Pons (tissue), 1 donor: ENCODE measurements at places on chromosomes 13 and 19.

DNA sequence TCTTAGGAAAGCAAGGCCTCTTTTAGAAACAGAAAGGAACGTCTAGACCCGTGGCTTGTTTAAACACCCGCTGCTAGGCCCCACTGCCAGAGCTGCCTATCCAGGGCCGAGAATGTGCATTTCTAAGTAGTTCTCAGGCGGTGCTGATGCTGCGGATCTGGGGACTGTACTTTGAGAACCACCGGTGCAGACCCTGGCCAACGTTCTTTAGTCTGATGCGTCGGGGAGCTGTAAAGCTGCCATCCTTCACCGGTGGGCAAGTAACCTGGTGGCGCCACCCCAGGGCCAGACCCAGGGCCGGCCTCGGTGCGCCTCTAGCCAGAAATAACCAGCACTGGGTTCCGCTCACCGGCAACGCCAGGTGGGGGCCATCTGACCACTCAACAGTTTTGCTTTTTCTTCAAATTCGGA is 47.1 kb downstream of the TGDS start:
- no peak for DNase-seq

GRCh38 chr19:54430306-54431254 is 15.3 kb downstream of the TTYH1 start:
- no peak for DNase-seq

GRCh38 chr13:43939086-43939485 is 59.4 kb downstream of the LACC1 start:
- DNase-seq = no peak

DNA sequence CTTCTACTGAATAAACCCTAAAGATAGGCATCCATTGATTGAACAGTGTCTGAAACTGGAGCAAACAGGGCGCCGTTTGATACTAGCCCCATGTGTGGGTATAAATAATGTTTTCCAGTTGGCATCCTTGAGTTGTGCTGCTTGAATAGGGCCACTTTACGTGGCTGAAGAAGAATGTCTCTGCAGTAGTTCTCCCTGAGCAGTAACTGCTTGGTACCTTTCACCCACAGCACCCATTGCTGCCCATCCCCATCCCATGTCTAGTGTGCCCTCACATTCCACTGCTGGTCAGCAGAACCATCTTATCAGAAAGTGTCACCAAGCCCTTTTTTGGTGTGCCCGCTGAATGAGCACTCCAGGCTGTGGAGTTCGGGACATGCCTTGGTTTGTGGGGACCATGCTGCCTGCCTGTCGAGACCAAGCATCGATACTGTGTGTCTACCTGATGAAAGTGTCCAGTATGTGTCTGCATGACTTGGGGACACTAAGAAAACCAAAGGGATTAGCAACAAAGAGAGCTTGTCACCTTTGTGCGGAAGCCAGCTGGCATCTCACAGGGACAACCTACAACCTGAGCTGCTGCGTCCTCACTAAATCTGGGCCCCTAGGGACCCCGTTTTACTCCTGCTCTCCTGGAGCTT is 162.0 kb downstream of the TM9SF2 start:
- no peak for DNase-seq

- DNase-seq = peak; percentile 24
These were observed 33.8 kb downstream of the COL4A2 start for GRCh38 chr13:110340812-110341444.

- DNase-seq = no peak
These were observed 25.9 kb downstream of the ZNF791 start for GRCh38 chr19:12636631-12637030.

- DNase-seq = no peak
These were observed 81.7 kb upstream of the ABCC4 start for GRCh38 chr13:95382916-95383315.

DNA sequence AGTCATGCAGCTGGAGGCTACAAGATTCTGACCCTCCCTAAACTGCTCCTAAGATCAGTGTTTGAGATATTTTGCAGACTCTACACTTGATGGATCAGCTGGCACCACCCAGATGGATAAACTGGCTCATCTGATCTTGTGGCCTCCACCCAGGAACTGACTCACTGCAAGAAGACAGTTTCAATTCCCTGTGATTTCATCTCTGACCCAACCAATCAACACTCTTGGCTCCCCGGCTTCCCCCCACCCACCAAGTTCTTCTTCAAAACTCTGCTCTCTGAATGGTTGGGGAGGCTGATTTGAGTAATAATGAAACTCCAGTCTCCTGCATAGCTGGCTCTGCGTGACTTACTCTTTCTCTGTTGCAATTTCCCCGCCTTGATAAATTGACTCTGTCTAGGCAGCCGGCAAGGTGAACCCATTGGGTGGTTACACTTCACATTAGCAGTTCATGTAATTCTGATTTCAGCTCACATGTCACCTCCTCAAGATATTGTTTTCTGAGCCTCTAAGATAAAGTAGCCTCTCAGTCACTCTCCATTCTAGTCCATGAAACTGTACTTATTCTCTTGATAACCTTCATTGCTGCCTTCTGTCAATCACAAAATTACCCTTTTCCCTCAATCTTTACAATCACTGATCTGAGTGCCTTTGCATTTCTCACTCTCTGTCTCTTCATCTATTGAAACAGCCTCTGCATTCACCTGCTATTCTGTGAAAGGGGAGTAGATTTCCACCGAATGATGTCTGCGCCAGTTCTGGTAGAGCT is 9.9 kb upstream of the FPR3 start:
- DNase-seq = peak; percentile 75

DNA sequence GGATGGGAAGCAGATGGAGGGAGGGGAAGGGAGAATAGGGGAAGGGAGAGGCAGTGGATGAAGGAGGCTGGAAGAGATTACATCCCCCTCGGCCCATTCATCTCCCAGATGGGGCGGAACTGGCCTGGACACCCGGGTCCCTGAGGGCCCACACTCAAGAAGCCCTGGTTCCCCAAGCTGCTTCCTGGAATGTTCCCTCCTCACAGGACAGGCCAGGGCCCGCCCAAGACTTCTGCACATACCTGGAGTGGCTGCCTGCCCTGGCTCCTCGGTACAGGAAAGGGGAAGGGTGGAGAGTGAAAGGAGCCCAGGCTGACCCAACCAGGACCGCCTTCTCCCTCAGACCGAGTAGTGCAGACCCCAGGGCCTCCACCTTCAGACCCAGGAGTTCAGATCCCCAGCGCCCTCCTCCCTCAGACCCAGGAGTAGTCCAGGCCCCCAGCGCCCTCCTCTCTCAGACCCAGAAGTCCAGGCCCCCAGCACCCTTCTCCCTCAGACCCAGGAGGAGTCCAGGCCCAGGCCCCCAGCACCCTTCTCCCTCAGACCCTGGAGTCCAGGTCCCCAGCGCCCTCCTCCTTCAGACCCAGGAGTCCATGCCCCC is 489 bp downstream of the NTF4 start:
- DNase-seq = no peak

DNA sequence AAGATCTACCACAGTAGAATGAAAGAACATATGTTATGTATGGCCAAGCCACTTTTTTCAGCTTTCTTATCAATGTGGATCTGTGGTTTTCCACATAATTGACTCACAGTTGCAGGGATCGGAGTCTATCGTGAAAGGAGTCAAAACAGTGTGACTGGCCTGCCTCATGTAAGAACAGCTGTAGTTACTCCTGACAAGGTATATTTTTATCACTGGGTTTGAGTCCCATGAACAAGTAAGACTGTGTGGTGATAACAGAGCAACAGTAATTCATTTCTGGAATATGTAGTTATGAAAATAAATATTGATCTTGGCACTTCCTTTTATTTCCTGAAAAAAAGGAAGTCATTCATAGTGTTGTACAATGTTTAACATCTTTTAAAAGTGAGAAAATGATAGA is 416.6 kb downstream of the KLF12 start:
- no peak for DNase-seq

- DNase-seq = peak; percentile 85
These were observed 4.7 kb downstream of the SERTAD1 start for GRCh38 chr19:40420766-40421765.

- peak; percentile 27 for DNase-seq
These were observed 17.5 kb upstream of the FLT3 start for GRCh38 chr13:28117689-28118377.

DNA sequence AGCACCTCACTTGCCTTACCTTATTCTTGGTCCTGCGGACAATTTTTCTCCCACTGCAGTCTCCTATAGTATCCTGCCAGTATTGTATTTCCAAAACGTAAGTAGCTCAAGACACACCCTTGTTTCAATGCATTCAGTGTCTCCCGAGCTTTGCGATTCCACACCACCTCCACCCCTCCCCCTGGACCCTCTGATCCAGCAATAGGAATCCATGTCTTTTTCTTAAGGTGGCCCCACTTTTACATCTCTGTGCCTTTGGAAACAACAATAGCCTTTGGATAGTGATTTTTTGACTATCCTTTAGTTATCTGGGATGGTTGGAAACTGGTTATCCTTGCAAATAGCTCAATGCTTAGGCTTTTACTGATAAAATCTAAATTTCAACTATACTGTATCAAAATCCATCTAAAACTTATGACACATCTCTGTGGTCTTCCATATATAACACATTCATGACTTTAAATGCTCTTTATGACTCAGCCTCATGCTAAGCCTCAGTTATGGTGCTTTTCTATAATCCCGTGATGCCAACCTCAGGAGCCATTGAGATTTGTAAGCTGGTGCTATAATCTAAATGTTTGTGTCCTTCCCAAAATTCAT is 27.1 kb downstream of the FAM216B start:
- DNase-seq = no peak

DNA sequence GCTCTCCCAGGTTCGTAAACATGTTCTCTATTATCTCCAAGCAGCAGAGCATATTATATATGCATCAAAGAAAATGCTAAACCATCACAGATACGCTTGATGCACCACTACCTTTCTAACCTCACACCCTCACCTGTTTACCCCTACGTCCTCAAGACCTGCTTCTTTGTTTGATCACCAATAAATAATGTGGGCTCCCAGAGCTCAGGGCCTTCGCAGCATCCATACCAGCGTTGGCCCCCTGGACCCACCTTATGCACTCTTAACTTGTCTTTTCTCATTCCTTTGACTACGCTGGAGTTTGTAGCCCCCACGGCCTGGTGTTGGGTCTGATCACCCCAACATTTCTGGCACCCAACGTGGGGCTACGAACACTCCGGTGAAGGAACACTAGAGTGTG is 10.0 kb upstream of the ZNF443 start:
- no peak for DNase-seq

GRCh38 chr13:107208889-107209288 is 641.0 kb upstream of the ARGLU1 start:
- no peak for DNase-seq

DNA sequence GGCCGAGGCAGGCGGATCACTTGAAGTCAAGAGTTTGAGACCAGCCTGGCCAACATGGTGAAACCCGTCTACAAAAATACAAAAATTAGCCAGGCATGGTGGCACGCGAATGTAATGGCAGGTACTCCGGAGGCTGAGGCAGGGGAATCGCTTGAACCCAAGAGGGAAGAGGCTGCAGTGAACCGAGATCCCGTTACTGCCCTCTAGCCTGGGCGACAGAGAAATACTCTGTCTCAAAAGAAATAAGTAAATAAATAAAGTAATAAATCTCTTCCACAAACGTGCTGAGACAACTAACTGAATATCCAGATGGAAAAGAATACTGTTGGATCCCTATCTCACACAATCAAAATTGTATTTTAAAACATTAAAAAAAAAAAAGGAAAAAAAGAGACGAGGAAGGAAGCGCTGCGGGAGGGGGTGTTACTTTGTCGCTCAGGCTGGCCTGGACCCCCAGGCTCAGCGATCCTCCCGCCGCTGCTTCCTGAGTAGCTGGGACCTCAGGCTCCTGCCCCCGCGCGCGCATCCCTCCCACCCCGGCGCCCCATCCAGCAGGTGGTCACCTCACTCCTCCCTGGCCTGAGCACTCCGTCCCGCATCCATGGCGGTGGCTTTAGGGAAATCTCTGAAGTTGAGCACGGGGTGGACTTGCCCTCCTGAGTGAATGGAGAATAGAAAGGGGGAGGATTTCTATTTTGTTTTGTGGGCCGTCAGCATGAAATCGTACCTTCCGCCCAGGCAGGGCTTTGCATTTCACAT is 628 bp upstream of the ZNF813 start:
- DNase-seq = no peak

GRCh38 chr19:34150558-34150957 is 21.7 kb upstream of the LSM14A start:
- no peak for DNase-seq

- no peak for DNase-seq
These were observed 412 bp downstream of the IRS2 start for GRCh38 chr13:109785892-109786450.

DNA sequence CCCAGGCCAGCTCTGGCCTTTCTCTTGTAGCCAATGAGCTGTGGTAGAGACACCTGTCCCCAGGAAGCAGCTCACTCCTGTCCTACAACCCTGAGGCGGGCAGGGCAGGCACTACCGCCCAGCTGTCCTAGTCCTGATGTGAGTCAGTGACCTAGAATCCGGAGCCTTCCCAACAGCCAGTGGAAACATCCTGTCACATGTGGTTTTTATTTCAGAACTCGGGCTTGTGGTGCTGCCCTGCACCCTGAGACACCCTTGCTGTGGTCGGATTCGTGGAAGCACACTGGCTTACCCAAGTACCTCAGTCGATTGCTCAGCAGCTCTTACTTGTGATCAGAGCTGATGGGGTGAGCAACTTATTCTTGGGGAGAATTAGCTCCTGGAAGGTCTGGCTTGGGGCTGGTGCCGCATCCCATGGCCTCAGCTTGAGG is 83.6 kb upstream of the ARHGEF7 start:
- no peak for DNase-seq

GRCh38 chr13:24228852-24229458 is 68.4 kb downstream of the SPATA13 start:
- DNase-seq = peak; percentile 89

- DNase-seq = no peak
These were observed 44.3 kb downstream of the ZMYM2 start for GRCh38 chr13:20002787-20003186.

- DNase-seq = peak; percentile 23
These were observed at the start of gene DMKN for GRCh38 chr19:35513628-35514281. TSS of gene DMKN (minus strand) at chr19:35513649. CDS start at chr19:35513475, 174 bp downstream.

GRCh38 chr13:75633285-75633684 is 2.8 kb upstream of the LMO7 start:
- no peak for DNase-seq

DNA sequence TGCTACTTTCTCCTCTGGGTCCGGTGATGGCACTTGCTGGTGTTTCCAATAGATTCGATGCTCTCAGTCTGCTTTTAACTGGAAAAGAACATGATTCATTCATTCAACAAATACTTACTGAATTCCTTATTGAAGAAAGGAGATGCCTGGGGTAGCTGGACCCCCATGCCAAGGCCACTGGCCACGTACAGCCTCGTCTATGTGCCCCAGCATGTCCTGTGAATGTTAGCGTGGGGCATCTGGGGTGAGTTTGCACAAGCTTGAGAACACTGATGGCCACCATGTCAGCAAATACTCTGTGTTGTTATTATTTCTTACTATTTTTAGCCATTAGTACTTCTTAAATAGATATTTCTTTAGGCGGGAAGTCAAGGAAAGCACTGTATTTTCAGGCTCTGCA is 112.0 kb upstream of the OXGR1 start:
- no peak for DNase-seq

- DNase-seq = no peak
These were observed 372.0 kb downstream of the EFNB2 start for GRCh38 chr13:106163426-106163825.

GRCh38 chr19:9018163-9018875 is 8.1 kb upstream of the MUC16 start:
- no peak for DNase-seq
